CD4-positive, CD25-positive, alpha-beta regulatory T cell (primary cell): ENCODE measurements at places on chromosomes 2 and 18.

GRCh38 chr2:152493945-152494528 lies 159.1 kb downstream of the FMNL2 start:
- no peak for DNase-seq

DNA sequence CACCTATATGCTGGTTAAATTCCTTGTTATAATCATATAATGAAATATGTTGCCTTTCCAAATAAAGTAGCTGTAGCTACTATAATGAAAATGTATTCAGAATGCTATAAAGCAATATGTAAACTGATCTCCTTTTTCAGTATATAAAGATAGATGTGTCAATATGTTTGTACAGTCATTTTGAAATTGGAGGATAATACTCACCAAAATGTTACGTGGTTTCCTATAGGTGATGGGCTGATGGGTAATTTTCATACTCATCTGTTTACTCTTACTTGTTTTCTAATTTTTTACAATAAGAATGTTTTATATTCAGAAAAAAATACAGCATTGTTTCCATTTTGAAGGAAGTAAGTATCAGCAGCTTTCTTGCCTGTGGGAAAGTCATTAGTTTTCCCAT lies 70.2 kb downstream of the PRKRA start:
- no peak for DNase-seq

- DNase-seq, result peak; percentile 13
Measured at GRCh38 chr2:72993147-72993932, 76.0 kb downstream of the EMX1 start.

GRCh38 chr18:64099244-64099643 lies 49.6 kb downstream of the LINC00305 start:
- DNase-seq, result no peak

GRCh38 chr2:136255127-136255526 lies 137.2 kb upstream of the CXCR4 start:
- DNase-seq, result no peak
